H9 (cell line): ENCODE measurements at places on chromosomes 1 and 21. TPM values are rescaled to one million over a fixed set of nuclear protein-coding genes. Genes with fewer than 3 reads are reported as not detected.
A peak's percentile ranks its signal among the peaks of the same experiment; 100 is the strongest.

DNA sequence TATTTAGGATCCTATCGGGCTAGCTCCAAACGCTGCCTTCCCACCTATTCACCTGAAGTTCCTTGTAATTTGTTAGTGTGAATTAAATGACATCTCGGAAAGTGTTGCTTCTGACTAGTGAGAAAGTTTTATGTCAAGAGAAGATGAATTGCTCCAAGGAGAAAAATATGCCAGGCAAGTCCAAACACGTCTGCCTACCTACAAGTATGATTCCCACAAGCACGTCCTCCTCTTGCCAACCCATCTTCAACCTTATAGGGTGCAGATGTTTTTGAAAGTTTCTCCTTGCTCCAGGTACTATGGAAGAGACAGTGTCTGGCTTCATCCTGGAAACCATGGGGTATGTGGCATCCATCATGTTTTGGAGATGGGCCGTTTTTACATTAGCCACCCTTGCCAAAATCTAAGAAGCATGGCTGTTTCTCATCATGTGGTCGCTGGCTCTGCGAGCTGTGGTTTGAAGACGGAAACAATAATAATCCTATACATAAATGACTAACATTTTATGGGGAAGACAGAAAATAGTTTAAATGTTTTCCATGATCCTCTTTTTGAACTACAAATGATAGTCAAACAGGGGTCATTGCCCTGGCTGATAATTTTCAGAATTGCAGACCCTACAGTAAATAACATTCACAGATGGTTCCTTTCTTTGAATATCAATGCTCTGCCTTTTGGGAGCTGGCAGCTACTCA lies 505.8 kb downstream of the SMYD3 start:
- peaks cover 2% of the 10 kb centered on the region; the same call in 1 of the 3 replicates for H3K36me3 ChIP-seq
- peaks cover 2% of the 10 kb centered on the region; the same call in 1 of the 2 replicates for H3K4me1 ChIP-seq

GRCh38 chr1:188128761-188129160 lies 1300.0 kb downstream of the PLA2G4A start:
- no peak overlapping the region for H3K27ac ChIP-seq
- no peaks in the 10 kb centered on the region for H3K4me1 ChIP-seq
- H3K4me3 ChIP-seq: no peak overlapping the region
- H3K27me3 ChIP-seq: no peaks in the 10 kb centered on the region
- H3K36me3 ChIP-seq: no peaks in the 10 kb centered on the region; the same call in 2 of the 3 replicates

- H3K36me3 ChIP-seq: no peaks in the 10 kb centered on the region
- no peak overlapping the region for H3K27ac ChIP-seq
- no peaks in the 10 kb centered on the region for H3K27me3 ChIP-seq
- H3K4me3 ChIP-seq: no peak overlapping the region
Measured at GRCh38 chr21:24294171-24294570, 1313.1 kb downstream of the MRPL39 start.

DNA sequence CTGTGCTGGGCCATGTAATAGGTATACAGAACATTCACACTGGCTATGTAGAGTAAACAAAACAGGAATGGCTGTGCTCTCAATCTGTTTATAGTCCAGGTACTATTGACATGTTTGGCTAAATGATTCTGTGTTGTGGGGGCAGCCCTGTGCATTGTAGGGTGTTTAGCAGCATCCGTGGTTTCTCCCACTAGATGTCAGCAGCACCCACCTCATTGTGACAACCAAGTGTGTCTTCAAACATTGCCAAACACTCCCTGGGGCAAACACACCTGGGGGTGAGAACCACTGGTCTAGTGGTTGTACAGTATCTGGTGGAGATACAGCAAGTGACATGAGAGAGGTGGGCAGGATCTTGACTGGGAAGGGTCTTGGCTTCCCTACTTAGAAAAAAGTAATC lies 80.4 kb upstream of the SPATA6 start:
- no peaks in the 10 kb centered on the region for H3K27me3 ChIP-seq
- H3K4me1 ChIP-seq: no peaks in the 10 kb centered on the region
- H3K4me3 ChIP-seq: no peak overlapping the region
- H3K27ac ChIP-seq: no peak overlapping the region

DNA sequence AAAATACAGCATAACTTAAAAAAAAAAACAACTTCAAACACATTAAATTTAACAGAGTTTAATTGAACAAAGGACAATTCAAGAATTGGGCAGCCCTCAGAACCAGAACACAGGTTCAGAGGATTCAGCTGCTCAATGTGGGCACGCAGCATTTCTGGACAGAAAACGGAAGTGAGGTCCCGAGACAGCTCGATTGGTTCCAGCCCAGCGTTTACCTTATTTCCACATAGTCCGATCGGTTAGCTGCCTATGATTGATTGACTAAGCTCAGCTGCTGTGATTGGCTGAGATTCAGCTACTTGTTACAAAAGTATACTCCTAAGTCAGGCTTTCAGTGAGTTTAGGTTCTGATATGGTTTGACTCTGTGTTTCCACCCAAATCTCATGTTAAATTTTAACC lies 33.3 kb downstream of the ZP4 start:
- no peak overlapping the region for H3K4me3 ChIP-seq
- no peak overlapping the region for H3K27ac ChIP-seq
- H3K4me1 ChIP-seq: peaks cover 4% of the 10 kb centered on the region; the same call in 1 of the 2 replicates
- no peaks in the 10 kb centered on the region for H3K27me3 ChIP-seq
- H3K36me3 ChIP-seq: peaks cover 2% of the 10 kb centered on the region; the same call in 1 of the 3 replicates
- DNase-seq: no peak

- no peaks in the 10 kb centered on the region for H3K27me3 ChIP-seq
- H3K27ac ChIP-seq: no peak overlapping the region
- DNase-seq: no peak
- H3K4me1 ChIP-seq: no peaks in the 10 kb centered on the region
- H3K36me3 ChIP-seq: no peaks in the 10 kb centered on the region
- H3K4me3 ChIP-seq: no peak overlapping the region
Measured at GRCh38 chr1:168708698-168709404, 20.2 kb downstream of the DPT start.

The GABPA gene
- 20.4 and 22.5 TPM in 2 replicates for total RNA-seq

GRCh38 chr1:112267206-112267605 lies 128.8 kb upstream of the CTTNBP2NL start:
- no peak for DNase-seq
- no peaks in the 10 kb centered on the region for H3K4me1 ChIP-seq
- H3K27ac ChIP-seq: no peak overlapping the region
- no peak overlapping the region for H3K4me3 ChIP-seq

DNA sequence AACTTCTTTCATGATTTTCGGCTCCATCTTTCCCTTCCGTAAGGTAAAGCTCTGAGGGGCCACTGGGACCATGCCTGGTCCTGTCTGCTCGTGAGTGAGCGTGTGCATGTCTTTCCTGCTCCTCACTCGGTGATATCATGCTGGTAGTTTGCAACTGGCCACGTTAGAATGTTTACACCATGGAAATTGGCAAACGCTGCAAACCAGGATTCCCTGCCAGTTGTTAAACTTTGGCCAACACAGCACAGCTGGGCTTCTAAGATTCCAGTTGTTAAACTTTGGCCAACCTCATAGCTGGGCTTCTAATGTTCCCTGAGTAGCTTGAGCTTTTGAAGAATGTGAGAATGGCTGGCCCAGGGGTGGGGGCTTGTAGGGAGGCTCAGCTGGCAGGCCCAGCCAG lies 68.0 kb upstream of the ACTL8 start:
- H3K36me3 ChIP-seq: peaks cover 24% of the 10 kb centered on the region
- no peak for DNase-seq
- no peak overlapping the region for H3K27ac ChIP-seq
- H3K27me3 ChIP-seq: no peaks in the 10 kb centered on the region
- peaks cover 3% of the 10 kb centered on the region; the same call in 1 of the 2 replicates for H3K4me1 ChIP-seq
- no peak overlapping the region for H3K4me3 ChIP-seq

DNA sequence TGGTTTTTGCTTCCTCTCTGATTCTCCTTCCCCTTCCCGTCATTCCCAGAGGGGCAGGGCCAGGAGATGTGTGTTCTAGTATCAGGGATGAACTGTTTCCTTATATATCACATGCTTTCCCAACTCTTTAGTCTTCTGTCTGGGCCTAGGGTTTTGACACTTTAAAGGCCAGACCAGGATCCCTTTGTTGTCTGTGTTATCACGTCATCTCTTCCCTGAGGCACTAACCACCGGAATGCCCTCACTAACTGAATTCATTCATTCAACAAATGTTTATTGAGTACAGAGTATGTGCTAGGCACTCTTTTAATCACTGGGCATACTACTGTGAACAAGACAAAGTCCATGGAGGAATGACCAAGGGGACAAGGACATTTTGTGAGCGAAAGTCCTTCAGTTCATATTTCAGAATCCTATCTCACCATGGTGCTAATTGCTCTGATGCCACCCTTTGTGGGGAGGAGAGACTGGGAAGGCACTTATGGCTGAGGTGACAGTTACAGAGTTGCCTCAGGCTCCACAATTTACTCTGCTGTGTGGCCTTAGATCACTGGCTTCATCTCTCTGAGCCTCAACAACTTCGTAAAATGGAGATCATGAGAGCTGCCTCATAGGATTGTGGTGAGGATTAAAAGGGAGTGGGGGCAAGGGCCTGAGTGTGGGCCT lies 12.0 kb upstream of the ZNF362 start:
- H3K4me3 ChIP-seq: no peak overlapping the region
- H3K27ac ChIP-seq: no peak overlapping the region
- no peaks in the 10 kb centered on the region for H3K36me3 ChIP-seq
- DNase-seq: no peak
- H3K4me1 ChIP-seq: peaks cover 3% of the 10 kb centered on the region; the same call in 1 of the 2 replicates

DNA sequence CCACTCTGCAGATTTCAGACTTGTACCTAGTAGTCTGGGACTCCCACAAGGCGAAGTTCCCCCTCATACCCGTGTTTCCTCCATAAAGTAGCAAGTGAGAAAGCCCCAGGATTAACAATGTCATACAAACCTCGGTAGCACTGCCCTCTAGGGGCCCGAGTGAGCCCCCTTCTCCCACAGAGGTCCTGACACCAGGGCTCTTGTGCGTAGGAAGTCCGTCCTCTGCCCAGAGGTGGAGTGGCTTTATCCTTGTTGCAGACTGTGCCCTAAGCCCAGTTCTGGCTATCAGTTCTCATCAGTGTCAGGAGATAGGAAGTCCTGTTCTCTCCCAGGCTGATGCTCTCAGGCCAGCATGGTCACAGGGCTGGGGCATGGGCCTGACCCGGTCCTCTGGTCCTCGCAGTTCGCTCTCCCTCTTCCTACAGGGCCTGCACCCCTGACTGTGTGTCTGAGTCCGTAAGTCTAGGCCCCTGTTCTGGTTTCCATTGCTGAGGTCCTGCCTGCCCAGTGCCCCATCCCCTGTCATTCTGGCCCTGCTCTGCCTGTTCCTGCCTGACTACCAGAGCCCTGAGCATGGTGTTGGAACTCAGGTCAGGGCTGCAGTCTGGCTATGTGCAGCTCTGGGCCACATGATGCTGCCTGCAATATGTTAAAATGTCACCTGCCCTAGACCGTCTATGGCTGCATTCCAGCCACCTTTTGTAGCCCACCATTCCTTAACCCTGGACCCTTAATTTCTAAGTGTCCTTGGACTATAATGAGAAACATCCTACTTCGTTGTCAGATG lies 285.6 kb downstream of the ASTN1 start:
- H3K27me3 ChIP-seq: no peaks in the 10 kb centered on the region
- H3K27ac ChIP-seq: no peak overlapping the region
- H3K4me3 ChIP-seq: no peak overlapping the region
- peak; percentile 78 for DNase-seq

GRCh38 chr1:22639286-22639685 lies 2.9 kb downstream of the C1QA start:
- no peaks in the 10 kb centered on the region for H3K36me3 ChIP-seq
- no peak overlapping the region for H3K4me3 ChIP-seq
- H3K27me3 ChIP-seq: no peaks in the 10 kb centered on the region
- H3K4me1 ChIP-seq: no peaks in the 10 kb centered on the region
- peak; percentile 84 for DNase-seq

DNA sequence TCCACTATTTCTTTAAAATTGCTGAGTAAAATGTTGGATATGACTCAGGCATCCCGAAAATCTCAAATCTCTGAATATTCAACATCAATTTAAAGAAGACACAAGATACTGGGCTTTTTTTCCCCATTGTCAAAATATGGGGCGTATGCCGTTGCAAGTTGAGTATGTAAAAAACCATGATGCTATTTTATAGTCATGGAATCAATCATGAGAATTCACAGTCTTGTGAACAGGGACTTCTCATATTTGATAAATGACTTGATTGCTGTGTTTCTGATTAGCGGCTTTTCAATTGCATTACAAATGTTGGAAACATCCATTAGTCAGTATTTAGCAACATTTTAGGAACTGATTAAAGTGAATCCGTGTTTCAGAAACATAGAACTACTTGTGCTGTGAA lies 45.3 kb downstream of the SETD4 start:
- no peak for DNase-seq
- no peaks in the 10 kb centered on the region for H3K36me3 ChIP-seq
- H3K4me3 ChIP-seq: no peak overlapping the region
- H3K27me3 ChIP-seq: no peaks in the 10 kb centered on the region

DNA sequence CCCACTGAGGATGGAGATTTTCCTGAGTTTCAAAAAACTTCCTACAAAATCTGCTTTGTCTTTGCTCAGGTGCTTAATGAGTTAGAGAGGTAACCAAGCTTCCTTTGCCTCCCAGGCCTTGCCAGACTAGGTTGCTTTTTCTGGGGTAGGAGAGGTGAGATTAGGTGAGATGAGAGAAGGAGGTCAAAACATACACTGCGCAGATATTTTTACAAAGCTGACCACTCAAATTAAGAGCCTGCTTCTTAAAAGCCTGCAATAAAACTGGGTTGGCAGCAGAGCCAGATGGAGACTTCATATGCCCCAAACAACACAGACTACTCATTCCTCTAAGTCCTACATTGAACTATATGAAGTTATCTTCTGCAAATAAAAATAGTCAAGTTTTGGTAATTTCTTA lies 352.5 kb downstream of the NUF2 start:
- H3K27ac ChIP-seq: no peak overlapping the region
- no peak overlapping the region for H3K4me3 ChIP-seq
- no peak for DNase-seq
- no peaks in the 10 kb centered on the region for H3K4me1 ChIP-seq
- no peaks in the 10 kb centered on the region for H3K27me3 ChIP-seq

DNA sequence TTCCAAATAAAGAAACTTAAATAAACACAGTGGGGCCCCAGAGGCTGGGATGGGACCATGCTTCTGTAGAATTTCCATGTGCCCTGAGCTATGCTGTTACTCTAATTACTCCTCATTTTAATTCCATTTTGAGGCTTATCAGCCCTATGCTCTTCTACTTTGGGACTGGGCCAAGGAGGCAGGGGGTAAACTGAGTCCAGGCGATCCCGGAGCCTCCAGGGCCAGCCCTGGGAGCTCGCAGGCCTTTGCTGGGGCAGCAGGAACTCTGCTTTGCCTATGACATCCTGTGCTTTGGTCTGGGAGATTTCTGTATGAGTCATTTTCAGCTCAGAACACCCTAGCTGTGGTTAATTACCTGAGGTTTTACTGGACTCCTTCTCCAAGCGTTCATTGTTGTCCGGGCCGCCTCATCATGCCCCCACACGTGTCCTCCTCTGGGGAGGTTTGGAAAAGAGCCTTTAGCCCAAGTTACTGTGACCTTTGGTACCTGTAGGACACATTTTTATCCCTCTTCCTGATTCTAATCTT lies 95.7 kb downstream of the RHOU start:
- no peaks in the 10 kb centered on the region for H3K27me3 ChIP-seq
- no peak overlapping the region for H3K4me3 ChIP-seq
- no peaks in the 10 kb centered on the region for H3K36me3 ChIP-seq
- H3K4me1 ChIP-seq: peaks cover 8% of the 10 kb centered on the region
- no peak overlapping the region for H3K27ac ChIP-seq
